ENCODE measurements at places on chromosomes 1 and 21.

GRCh38 chr1:75130865-75131564, 3.2 kb upstream of the LHX8 start:
- no peak for DNase-seq

- no peak for DNase-seq
These were observed 44.2 kb upstream of the MAB21L3 start for GRCh38 chr1:116066868-116067565.

DNA sequence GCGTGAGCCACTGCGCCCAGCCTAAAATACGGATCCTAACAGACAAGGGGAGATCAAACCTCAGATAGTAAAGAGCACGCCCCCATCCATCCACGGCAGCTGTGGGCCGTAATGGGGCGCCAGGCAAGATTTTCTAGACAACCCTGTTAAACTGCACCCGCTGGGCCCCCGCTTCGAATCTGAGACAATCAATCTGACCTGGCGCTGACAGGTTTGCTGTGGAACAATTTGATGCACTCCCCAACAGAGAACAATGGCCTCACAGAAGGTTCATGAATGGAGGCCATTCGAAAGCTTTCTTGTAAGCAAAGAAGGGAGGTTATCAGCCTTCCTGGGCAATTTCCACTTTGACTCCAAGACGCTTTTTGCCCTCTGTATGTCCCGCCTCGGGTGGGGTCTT, 30.5 kb downstream of the CLSTN1 start:
- no peak for DNase-seq

DNA sequence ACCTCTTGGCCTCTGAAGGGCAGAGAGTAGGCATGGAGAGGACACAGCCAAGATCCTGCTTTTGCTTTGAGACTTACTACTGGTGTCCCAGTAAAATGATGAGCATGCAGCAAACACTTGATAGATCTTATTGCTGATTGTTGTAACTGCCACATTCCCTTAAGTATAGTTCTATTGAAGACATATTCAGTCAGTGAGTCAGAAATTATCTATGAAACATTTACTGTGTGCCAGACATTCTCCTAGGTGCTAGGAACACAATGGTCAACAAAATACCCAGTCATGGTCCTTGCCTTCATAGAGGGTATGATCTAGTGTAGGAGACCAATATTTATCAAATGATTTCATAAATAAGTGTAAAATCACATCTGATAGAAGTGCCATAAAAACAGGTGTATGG, 13.6 kb downstream of the STYXL2 start:
- no peak for DNase-seq

DNA sequence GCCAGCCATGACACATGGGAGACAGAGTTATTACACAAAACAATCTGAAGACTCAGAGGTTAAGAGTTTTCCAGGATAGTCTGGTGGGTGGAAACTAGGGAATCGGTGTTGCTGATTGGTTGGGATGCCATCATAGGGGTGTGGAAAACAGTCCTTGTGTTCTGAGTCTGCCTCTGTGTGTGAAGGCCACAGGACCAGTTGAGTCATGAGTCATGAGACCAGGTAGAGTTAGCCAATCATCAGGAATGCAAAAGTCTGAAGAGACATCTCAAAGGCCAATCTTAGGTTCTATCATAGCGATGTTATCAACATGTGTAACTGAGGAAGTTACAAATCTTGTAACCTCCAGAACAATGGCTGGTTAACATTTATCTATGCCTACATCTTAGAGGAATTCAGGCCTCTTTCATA, 49.7 kb upstream of the NEK7 start:
- no peak for DNase-seq

- no peak for DNase-seq
These were observed 11.6 kb upstream of the LMNA start for GRCh38 chr1:156102633-156103511.

- peak; percentile 17 for DNase-seq
These were observed 1.7 kb downstream of the AKR1A1 start for GRCh38 chr1:45552331-45552730.

DNA sequence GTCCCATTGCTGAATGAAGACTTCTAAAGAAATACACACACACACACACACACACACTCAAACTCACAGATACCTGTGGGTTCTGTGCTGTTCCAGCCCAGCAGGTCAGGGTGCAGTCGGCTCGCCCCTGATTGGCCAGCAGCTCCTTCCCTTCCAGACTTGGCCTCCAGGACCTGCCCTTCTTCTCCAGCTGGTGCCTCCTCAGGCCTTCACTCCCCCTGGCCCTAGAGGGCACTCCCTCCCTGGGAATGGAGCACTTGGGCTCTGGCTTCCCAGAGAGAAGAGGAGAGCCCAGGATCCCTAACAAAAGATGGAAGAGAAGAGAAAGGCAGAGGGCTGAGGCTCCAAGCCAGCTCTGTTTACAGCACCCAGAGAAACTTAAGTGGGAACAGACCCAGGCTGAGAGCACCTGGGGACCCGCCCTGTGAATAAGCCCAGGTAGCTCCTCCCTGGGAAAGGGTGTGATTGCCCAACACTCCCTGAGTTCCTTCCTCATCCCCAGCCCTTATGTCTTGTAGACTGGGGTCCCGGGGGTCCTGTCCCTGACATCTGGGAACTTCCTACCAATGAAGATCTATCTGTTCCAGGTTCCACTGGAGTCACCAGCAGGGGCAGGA, at the start of gene PGLYRP3:
TSS of gene PGLYRP3 (minus strand) at position 383 of the 617 bp plus-strand sequence. CDS start 2,287 bp downstream, outside the sequence.
- no peak for DNase-seq

GRCh38 chr1:214548988-214549387, 2.4 kb downstream of the PTPN14 start:
- DNase-seq = no peak

All from cerebellum (tissue), 4 donors.